Fibroblast of upper back skin (primary cell): ENCODE measurements at places on chromosomes 12 and 14.

- DNase-seq, result peak; percentile 14
Measured at GRCh38 chr12:108333898-108334699, 5.0 kb downstream of the CMKLR1 start.

- no peak for DNase-seq
Measured at GRCh38 chr14:36852981-36853691, 191.5 kb downstream of the PAX9 start.

- DNase-seq, result no peak
Measured at GRCh38 chr12:116694653-116695463, 43.0 kb downstream of the SPRING1 start.

DNA sequence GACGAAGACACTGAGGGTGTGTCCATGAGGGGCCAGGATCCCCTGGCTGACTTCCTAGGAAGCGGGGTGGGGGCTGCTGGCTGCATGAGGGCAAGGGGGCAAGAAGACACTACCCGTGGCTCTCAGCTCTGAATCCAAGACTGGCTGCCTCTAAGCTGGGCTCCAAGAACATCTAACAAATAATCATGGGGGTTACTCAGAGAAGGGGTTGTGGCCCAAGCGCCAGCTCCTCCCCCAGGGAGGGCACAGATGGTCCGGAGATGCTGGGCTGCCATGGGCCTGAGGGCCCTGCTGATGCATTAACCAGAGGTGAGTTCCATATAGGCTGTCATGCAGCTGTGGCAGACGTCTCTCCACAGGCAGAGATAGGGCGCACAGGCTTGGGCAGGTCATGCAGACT is 14.3 kb downstream of the SYNDIG1L start:
- no peak for DNase-seq

DNA sequence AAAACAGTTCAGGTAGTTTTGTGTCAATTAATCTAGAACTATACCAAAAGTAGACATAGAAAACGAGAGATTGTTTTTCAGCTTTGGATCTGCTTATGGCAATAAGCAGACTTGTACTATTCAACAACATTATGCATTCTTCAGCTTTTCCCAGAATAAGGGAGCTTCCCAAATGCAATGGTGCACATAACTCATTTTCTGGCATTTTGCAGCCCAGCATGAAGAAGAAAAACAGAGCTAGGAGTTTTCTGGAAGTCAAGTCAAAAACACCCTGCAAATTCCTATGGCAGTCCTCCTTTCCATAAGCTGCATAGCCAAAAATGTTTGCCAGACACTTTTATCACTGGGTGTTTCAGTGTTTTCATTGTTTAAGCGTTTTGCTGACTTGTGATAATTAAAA is 314.7 kb downstream of the NAV3 start:
- DNase-seq, result no peak

DNA sequence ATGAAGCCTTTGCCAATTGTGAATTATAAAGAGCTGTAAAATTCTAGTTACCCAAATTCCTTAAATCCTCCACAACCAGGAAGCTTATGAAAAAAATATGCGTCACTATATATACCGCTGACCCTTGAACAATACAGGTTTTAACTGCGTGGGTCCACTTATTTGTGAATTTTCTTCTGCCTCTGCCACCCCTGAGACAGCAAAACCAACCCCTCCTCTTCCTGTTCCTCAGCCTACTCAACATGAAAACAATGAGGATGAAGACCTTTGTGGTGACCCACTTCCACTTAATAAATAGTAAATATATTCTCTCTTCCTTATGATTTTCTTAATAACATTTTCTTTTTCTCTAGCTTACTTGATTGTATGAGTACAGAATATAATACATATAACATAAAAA is 42.2 kb downstream of the CMKLR1 start:
- DNase-seq, result no peak

DNA sequence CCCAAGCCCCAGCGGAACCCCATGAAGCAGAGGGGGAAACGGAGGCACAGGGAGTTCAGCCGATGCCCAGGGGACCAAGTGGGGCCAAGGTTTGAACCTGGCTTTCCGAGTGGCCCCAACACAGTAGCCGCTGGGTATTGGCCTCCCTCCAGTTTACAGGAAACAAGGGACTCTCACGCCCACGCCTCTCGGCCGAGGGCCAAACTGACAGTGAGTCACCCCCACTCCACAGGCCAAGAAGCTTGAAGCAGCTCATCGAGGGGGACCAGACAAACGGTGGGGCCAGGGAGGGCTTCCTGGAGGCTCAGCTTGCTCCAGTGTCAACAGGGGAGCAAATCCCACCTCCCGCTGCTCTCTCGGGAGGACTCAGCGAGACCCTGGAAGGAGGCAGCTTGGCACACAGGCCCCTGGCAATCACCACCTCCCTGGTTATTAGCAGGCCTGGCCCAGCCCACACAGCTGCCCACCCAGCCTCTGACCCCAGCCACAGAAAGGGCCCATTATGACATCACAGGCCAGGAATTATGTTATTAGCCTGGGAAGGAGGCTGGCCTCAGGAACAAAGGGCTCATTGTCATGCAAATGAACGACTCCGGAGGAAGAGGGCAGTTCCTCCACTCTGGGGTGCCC is 54.6 kb downstream of the NCOR2 start:
- peak; percentile 95 for DNase-seq

- DNase-seq, result peak; percentile 81
Measured at GRCh38 chr12:80472911-80473500, 29.0 kb downstream of the PTPRQ start.

DNA sequence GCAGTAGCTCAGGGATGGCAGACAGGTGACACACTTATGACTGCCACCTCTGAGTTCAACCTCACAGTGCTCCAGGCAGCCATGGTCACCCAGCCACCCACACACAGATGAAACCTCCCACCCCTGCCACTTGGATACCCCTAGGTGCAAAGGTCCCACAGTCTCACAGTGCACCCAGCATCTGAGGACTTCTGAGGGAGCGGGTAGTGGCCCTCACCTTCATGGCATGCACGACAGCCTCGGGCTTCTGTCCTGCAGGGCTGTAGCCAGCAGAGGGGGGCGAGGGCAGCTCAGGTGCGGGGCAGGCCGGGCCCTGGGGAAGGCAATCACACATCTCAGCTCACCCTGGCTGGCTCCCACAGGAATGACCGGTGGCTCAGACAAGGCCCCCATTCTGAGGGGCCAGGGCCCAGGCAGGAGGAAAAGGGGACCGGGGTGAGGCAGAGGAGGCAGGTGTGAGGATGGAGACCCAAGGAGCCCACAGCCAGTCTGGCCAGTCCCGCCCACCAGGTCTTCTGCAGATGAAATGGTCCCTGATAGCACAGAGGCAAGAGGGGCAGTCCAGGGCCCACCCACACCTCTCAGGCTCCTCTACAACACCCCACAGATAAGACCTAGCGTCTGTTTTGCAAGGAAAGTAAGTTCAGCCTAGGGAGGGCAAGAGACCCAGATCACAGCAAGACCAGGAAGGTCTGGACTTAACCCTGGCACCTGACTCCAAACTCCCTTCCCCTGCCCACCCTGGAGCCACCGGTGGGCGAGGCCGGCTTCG is 35.8 kb downstream of the CCNK start:
- no peak for DNase-seq

DNA sequence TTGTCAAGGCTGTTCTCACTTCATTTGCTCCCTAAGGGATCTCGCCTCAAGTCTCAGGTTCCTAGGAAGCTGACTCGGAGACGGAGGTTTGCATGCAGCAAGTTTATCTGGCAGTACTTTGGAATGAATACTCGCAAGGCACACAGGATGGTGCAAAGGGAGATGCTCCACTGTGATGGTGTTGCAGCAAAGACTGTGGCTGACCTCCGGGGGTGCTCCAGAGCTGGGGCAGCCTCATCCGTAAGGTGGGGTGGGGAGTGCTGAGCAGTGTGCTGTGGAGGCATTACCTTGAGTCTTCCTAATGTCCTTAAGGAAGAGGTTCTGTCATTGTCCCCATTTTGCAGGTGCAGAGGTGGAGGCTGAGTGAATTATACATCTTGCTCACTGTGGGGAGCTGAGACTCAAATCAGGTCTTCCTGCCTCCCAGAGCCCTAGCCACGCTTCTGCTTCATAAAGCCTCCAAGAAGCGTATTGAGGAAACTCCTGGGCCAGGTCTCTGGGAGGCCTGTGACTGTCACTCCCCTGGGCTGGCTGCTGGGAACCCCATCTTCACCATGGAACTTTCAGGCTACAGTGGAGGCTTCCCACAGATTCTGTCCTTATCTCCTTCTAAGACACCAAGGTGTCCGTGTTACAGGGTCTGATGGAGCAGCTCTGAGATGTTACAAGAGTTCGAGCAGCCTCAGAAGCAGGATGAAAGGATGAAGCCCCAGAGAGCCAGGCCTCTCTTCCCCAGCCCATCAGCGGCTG is 39.5 kb downstream of the GALNT16 start:
- DNase-seq, result no peak

- no peak for DNase-seq
Measured at GRCh38 chr14:52900731-52901130, 50.1 kb downstream of the FERMT2 start.

GRCh38 chr14:57712102-57712501 is 153.8 kb downstream of the SLC35F4 start:
- DNase-seq, result no peak

- no peak for DNase-seq
Measured at GRCh38 chr12:124576061-124576650, 8.7 kb upstream of the NCOR2 start.

DNA sequence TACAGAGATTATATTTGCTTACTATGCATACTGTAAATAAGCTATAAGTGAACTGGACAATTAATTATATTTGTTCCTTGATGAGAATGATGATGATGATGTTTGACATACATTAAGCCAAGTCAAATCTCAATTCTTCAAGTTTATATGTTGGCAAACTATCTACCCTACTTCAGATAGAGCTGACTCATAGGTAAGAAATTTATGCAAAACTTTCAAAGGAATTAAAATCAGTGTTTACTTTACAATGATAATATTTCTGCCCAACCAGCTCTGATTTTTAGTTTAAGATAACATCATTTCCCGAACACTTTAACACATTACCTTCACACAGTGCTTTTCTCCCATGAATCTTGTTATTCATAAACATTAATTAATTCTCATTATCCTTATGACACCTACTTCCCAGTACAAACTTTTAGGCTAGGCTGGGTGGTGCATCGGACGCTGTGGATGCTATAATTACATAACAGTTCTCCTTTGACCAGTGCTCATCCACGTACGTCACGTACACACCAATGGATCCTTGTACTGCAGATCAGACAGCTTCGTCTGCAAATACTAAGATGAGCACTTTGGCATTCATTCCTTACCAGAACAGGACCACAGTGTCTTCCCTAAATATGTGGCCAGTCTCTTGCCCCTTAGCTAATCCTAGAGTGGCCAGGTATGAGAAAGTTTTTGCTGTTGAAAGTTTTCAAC is 18.3 kb downstream of the BMP4 start:
- no peak for DNase-seq

GRCh38 chr14:54713379-54713778 is 146.5 kb downstream of the SAMD4A start:
- DNase-seq, result peak; percentile 93

GRCh38 chr12:117872546-117873169 is 96.1 kb downstream of the KSR2 start:
- no peak for DNase-seq

GRCh38 chr12:4009979-4010704 is 136.9 kb upstream of the PARP11 start:
- DNase-seq, result no peak

DNA sequence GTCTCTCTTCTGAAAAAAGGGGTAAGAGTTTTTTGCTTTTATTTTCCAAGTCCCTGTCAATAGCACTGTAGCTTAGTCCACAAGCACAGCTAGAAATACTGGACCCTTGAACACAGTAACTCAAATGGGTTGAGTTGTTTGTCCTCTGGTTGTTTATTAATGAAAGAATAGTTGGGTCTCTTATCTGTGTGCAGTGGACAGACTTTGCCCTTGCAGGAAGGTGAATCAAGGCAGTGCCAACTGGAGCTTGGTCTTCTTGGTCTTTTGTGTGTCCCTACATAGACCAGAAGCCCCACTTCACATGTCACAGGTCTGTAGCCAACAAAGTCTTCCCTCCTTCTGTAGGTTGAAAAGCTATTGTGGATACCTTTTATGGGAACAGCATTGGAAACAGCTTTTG is 322.0 kb downstream of the AACS start:
- DNase-seq, result no peak

DNA sequence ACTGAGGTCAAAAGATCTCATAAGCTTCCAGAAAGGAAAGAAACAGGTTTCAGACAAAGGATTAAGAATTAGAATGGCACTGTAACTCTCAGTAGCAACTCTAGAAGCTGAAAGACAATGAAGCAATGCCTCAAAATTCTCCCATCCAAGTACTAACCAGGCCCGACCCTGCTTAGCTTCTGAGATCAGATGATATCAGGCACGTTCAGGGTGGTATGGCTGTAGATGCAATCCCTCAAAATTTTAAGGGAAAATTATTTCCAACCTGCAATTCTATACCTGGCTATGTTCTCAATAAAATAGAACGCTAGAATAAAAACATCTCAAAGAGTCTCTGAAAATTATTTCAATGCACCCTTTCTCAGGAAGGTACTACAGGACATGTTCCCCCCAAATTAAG is 19.6 kb downstream of the NOXRED1 start:
- no peak for DNase-seq

DNA sequence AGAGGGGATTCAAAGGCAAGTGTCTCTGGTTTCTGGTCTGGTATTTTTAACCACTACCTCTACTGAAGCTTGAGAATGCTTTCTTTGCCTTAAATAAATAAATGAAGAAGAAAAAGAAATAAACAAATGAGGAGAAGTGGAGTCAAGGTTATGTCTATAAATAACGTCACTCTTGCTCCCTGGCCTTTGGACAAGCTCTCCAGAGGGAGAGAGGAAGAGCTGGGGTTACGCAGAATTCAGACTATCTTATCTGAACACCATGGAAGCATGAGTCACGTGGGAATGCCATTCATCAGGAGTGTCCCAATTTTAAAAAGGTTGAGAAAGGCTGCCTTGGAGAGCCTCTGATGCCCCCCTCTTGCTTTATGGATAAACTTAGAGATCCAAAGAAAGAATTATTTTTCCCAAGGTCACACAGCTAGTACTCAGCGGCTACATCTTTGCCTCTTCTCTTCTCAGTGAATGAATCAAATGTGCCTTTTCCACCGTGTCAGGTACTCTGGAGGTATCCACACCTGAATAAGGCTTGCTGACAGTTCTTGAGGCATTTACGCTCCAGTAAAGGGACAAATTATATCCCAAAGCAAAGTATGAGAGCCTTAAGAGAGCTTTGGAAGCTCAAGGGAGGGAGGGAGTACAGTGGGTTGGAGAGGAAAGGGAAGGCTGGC is 12.9 kb upstream of the MSI1 start:
- DNase-seq, result no peak

DNA sequence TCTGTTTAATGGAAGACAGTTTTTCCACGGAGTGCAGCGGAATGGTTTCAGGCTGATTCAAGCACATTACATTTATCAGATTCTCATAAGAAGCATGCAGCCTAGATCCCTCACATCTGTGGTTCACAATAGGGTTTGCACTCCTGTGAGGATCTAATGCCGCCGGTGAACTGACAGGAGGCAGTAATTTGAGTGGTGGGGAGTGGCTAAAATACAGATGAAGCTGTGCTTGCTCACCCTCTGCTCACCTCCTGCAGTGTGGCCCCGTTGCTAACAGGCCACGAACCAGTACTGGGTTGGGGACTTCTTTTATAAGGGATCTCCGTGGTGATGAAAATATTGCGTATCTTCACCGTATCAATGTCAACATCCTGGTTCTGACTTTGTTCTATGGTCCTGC is 107.8 kb downstream of the OTX2 start:
- no peak for DNase-seq
